ENCODE measurements at places on chromosomes 7 and 10. TPM values are rescaled to one million over a fixed set of nuclear protein-coding genes. Genes with fewer than 3 reads are reported as not detected.

The AGBL3 gene
- 13.9 TPM for polyA plus RNA-seq

The NCF1 gene
- polyA plus RNA-seq, result 8.3 TPM

The DOCK4 gene
- polyA plus RNA-seq, result 5.4 TPM

The KNDC1 gene
- polyA plus RNA-seq, result 4.2 TPM

The NEUROG3 gene
- polyA plus RNA-seq, result not detected

All from testis (tissue), 5 donors.